Right atrium auricular region (tissue), 2 donors: ENCODE measurements at places on chromosomes 3 and 15. TPM values are rescaled to one million over a fixed set of nuclear protein-coding genes. Genes with fewer than 3 reads are reported as not detected.

DNA sequence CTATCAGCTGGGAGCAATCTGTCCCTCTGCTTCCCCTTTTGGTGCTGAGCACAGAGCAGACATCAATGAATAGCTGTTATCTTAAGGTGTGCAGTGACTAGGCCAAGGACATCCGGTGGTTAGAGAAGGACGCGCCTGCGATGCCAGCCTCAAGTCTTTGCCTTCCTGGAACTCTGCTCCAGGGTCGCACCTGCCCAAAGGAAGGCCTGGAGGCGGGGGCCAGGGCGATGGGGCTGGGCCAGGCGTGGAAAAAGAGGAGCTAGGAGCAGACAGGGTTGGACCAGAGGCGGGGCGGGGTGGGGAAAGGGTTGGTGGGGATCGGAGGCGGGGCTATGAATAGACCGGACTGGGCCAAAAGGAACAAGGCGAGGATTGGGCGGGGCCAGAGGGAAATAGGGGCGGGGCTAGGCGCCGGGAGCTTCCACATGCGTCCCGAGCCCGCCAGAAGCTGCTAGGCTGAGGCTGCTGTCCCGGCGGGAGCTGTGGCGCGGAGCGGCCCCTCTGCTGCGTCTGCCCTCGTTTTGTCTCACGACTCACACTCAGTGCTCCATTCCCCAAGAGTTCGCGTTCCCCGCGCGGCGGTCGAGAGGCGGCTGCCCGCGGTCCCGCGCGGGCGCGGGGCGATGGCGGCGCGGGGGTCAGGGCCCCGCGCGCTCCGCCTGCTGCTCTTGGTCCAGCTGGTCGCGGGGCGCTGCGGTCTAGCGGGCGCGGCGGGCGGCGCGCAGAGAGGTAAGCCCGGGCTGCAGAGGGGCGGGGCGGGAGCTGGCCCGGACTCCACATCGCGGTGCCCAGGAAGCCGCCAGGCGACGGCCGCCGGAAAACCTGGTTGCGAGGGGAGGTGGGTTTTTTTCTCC is at the start of gene CHRNA5:
TSS of gene CHRNA5 (plus strand) at position 424 of the 854 bp plus-strand sequence. CDS start at position 624, 200 bp downstream.
- H3K27ac ChIP-seq, result peak within 1 kb of the TSS; percentile 34
- no peaks in the 10 kb centered on the region for H3K27me3 ChIP-seq
- H3K36me3 ChIP-seq, result no peaks in the 10 kb centered on the region

DNA sequence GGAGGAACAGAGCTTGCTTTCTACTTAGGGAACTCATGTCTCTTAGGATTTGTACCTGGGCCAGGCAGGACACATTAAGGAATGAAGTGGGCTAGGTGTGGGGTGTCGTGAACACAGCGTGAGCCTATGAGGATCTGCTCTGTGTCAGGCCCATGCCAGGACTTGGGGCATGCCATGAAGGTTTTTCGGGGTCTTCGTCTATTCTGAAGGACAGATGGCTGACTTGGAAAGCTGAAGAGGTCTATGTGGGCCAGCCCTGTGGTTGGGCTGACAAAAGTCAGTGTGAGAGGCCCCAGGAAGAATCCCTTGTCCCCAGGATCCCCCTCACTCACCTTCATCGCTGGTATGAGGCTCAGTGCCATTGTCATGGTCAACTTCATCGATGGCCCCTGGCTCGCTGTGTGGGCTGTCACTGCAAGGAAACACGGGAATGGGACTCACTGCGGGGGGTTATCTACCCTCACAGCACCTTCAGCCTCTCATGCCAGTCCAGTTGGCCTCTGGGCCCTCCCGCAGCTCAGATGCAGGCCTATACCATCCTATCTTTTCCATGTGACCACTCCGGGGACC is 46.8 kb upstream of the RAD18 start:
- no peaks in the 10 kb centered on the region for H3K36me3 ChIP-seq
- no peak overlapping the region for H3K4me3 ChIP-seq
- H3K4me1 ChIP-seq, result no peaks in the 10 kb centered on the region
- DNase-seq, result peak; percentile 1
- no peak overlapping the region for H3K27ac ChIP-seq
- H3K27me3 ChIP-seq, result no peaks in the 10 kb centered on the region

GRCh38 chr3:45793482-45794176 is 2.7 kb downstream of the SLC6A20 start:
- peak; percentile 28 for DNase-seq
- H3K4me3 ChIP-seq, result no peak overlapping the region
- H3K36me3 ChIP-seq, result no peaks in the 10 kb centered on the region
- no peak overlapping the region for H3K27ac ChIP-seq
- H3K27me3 ChIP-seq, result peaks cover 9% of the 10 kb centered on the region

- no peak overlapping the region for H3K27ac ChIP-seq
- H3K36me3 ChIP-seq, result no peaks in the 10 kb centered on the region
- H3K4me1 ChIP-seq, result peaks cover 26% of the 10 kb centered on the region
- H3K27me3 ChIP-seq, result no peaks in the 10 kb centered on the region
- no peak for DNase-seq
- H3K4me3 ChIP-seq, result no peak overlapping the region
Measured at GRCh38 chr3:11197484-11197883, 43.2 kb downstream of the HRH1 start.

The MUC4 gene
- total RNA-seq, result not detected

GRCh38 chr3:15148614-15149013 is 49.7 kb upstream of the RBSN start:
- no peak overlapping the region for H3K27ac ChIP-seq
- no peak for DNase-seq
- H3K36me3 ChIP-seq, result no peaks in the 10 kb centered on the region
- no peak overlapping the region for H3K4me3 ChIP-seq

DNA sequence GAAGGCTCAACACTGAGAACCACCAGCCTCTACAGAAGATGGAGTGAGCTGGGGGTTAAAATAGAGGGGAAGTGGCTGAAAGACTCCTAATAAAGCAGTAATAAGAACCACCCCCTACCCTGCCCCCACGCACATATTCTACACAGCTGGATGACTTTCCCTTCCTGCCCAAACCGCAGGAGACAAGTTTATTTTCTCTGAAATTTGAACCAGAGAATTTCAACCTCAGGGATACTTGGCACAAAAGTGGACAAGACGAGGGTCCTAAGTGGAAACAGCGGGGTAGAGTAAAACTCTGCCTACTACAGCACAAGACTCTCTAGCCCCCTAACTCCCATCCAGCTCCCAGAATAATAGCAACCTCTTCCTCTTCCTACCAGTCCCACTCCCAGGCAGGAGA is 28.4 kb downstream of the USF3 start:
- H3K4me1 ChIP-seq, result no peaks in the 10 kb centered on the region
- H3K27me3 ChIP-seq, result no peaks in the 10 kb centered on the region
- peaks cover 23% of the 10 kb centered on the region for H3K36me3 ChIP-seq
- H3K4me3 ChIP-seq, result no peak overlapping the region

DNA sequence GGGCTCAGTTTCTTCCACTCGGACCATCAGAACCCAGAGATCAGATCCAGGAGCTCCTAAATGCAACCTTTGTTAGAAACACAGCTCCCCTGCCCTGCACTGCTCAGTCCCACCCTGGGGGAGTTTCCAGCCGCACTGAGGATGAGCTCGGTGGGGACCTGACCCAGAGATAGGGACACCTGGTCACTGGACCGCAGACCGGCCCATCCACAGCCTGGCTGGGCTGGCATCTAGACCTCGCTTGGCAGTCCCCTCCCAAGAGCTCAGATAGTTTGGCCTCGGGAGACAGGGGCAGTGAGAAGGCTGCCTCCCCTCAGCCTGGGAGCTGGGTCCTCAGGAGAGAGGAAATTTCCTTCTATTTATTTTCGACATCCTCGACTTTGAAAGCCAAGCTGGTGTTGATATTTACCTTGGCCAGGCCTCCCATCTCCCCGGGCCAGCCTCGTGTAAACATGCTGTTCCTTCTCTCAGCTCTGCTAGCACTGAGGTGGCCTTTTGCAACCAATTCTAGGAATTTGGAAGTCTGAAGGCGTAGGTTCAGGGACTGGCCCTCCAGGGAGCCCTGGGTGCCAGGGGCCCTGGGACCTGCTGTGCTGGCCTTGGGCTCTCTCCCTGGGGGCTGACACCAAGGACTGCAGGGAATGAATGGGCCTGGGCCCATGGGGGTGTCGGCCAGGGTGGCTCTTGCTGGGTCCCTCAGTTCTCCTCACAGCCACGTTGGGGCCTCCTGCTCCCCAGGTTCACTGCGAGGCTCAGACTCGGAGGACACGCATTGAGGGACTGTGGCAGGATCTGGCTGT is 90.1 kb downstream of the VGLL4 start:
- peaks cover 19% of the 10 kb centered on the region for H3K36me3 ChIP-seq
- H3K27ac ChIP-seq, result peak overlapping the region; percentile 63
- H3K27me3 ChIP-seq, result no peaks in the 10 kb centered on the region
- H3K4me1 ChIP-seq, result no peaks in the 10 kb centered on the region
- peak; percentile 86 for DNase-seq

The PLA2G4E gene
- total RNA-seq, result 0.11 TPM

GRCh38 chr3:72153477-72154314 is 368.7 kb upstream of the PROK2 start:
- no peaks in the 10 kb centered on the region for H3K36me3 ChIP-seq
- H3K4me1 ChIP-seq, result no peaks in the 10 kb centered on the region
- DNase-seq, result no peak

DNA sequence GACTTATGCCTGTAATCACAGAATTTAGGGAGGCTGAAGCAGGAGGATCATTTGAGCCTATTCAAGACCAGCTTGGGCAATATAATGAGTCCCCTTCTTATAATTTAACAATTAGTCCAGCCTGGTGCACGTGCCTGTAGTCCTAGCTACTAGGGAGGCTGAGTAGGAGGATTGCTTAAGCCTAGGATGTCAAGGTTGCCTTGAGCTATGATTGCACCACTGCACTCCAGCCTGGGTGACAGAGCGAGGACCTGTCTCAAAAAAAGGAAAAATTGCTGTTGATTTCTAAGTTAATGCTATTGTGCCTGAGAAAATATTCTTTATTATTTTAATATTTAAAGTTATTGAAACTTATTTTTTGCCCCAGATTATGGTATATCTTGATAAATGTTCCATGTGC is 159.0 kb downstream of the NLGN1 start:
- no peaks in the 10 kb centered on the region for H3K36me3 ChIP-seq
- H3K4me1 ChIP-seq, result no peaks in the 10 kb centered on the region
- no peak overlapping the region for H3K4me3 ChIP-seq
- no peak overlapping the region for H3K27ac ChIP-seq
- H3K27me3 ChIP-seq, result no peaks in the 10 kb centered on the region
- no peak for DNase-seq

The CMTM8 gene
- 3.1 TPM for total RNA-seq

- no peak overlapping the region for H3K27ac ChIP-seq
- no peaks in the 10 kb centered on the region for H3K36me3 ChIP-seq
- no peak overlapping the region for H3K4me3 ChIP-seq
- no peaks in the 10 kb centered on the region for H3K4me1 ChIP-seq
- H3K27me3 ChIP-seq, result no peaks in the 10 kb centered on the region
- DNase-seq, result no peak
Measured at GRCh38 chr3:194745422-194746184, 59.9 kb downstream of the FAM43A start.

GRCh38 chr15:72319360-72319984 is 485 bp downstream of the CELF6 start:
- no peak for DNase-seq
- no peaks in the 10 kb centered on the region for H3K27me3 ChIP-seq
- peaks cover 14% of the 10 kb centered on the region for H3K4me1 ChIP-seq
- H3K27ac ChIP-seq, result no peak overlapping the region
- H3K36me3 ChIP-seq, result no peaks in the 10 kb centered on the region

DNA sequence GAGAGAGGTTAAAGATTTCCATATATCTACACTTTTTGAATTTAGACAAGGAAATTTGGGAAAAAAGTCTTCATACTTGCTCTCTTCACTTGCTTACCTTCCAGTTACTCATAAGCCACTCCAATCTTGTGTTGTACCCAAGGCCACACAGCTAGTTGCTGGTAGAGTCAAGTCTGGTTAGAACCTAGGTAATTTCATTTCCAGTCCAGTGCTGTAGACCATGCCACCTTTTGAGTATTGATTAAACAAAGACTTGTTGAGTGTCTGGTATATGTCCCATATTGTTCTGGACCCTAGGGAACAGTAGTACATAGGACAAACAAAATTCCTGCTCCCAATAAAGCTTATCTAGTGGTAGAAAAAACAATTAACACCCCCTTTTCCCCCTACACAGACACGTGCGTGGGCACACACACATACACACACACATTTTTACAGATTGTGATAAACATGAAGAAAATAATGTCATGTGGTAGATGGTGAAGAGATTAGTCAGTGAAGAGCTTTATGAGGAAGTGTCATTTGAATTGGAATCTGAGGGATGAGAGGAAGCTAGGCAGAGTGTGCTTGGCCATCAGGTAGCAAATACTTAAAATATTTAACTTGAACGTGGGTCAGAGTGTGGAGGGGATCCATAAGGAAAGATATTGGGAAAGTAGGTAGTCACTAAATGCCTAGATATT is 2.1 kb downstream of the CMC1 start:
- H3K27ac ChIP-seq, result no peak overlapping the region
- peaks cover 42% of the 10 kb centered on the region for H3K4me1 ChIP-seq
- DNase-seq, result no peak
- H3K4me3 ChIP-seq, result no peak overlapping the region
- H3K36me3 ChIP-seq, result no peaks in the 10 kb centered on the region
- no peaks in the 10 kb centered on the region for H3K27me3 ChIP-seq

The PARP15 gene
- 1.7 TPM for total RNA-seq

DNA sequence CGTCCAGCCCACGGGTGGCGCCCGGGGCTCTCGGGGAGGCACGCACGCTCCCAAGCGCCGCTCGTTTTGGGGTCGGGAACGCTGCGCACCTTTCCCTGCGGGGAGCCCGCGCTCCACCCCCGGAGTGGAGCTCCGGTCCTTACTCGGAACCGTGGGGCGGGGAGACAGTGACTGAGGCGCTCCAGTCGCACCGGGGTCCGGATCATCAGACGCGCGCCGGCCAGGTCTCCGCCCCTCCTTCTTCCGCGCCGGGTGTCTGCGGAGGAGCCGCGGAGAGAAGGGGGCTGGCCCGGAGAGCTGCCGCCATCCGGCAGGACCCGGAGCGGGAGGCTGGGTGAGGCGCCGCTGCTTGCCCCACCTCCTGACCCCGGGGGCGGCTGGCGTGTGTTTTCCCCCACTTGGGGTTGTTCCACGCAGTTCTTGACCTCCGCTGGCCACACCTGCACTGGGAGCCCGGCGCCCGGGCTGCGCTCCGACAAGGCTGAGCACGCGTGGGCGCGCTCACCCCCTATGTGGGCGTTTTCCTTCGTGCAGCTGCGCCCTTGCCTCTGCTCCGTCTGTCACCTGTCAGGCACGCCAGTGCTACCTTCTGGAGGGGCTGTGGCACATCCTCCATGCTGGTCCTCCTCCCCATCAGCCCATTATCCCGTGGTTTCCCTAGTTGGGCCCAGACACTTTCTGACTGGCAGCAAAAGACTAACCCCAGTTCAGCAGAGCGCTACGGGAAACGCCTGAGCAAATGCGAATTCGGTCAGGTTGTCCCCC is at the start of gene MCF2L2:
TSS of gene MCF2L2 (minus strand) at position 173 of the 765 bp plus-strand sequence. CDS start 642 bp downstream, outside the sequence.
- peak within 1 kb of the TSS; percentile 52 for H3K4me3 ChIP-seq
- no peak within 1 kb of the TSS for H3K27ac ChIP-seq
- H3K36me3 ChIP-seq, result no peaks in the 10 kb centered on the region
- no peaks in the 10 kb centered on the region for H3K27me3 ChIP-seq
- no peak for DNase-seq
- H3K4me1 ChIP-seq, result no peaks in the 10 kb centered on the region

GRCh38 chr15:48638963-48639362 is 6.5 kb downstream of the FBN1 start:
- no peak overlapping the region for H3K4me3 ChIP-seq
- DNase-seq, result no peak
- no peak overlapping the region for H3K27ac ChIP-seq
- no peaks in the 10 kb centered on the region for H3K4me1 ChIP-seq
- no peaks in the 10 kb centered on the region for H3K36me3 ChIP-seq
- H3K27me3 ChIP-seq, result no peaks in the 10 kb centered on the region
